GM12891 (cell line): ENCODE measurements at places on chromosomes 11 and 22.

- no peak for DNase-seq
Measured at GRCh38 chr11:94974178-94974577, 669 bp downstream of the KDM4D start.

DNA sequence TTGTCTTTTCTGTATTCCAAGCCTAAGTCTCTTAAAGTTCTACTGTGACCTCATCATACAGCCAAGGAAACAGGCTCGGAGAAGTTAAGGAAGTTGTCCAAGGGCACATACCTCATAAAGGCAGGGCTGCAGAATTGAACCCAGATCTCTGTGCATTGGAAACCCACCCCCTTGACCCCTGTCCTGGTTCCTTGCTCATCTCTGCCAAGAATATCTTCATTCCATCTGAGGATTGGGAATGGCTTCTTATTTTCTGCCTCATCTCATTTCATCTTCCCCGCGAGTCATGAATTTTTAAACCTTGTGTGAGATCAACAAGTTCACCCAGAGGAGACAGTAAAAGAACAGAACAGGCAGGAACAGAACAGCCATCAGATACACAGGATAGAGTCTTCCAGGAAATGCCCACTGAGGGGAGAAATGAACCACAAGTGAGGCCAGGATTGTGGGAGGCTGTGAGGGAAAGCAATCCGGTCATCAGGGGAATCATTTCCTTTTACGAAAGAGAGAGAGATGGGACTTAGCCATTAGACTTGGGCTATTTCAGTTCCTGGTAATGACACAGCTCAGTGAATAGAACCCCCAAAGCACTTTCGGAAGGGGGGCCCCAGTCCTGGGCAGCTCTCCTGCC lies 34.4 kb upstream of the LRRC10B start:
- no peak for DNase-seq

- no peak for DNase-seq
Measured at GRCh38 chr22:17888439-17888838, 114.2 kb upstream of the BID start.

DNA sequence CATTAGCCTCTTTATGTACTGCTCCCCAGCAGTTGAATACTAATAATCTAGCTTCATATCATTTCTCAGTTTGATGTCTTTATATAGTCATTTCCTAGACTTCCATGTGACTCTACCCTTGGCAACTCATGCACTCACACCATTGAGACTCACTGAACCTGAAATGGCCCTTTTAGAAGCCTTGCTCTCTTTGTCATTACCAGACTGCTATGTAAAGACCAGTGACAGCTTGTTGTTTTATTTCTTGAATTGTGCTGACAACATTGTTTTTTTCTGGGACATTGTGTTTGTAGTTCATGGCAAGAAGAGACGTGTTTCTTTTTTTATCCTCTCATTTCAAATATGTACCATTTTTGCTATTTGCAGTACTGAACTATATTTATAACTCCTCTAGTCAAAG lies 256.5 kb downstream of the CNTN5 start:
- DNase-seq, result no peak

DNA sequence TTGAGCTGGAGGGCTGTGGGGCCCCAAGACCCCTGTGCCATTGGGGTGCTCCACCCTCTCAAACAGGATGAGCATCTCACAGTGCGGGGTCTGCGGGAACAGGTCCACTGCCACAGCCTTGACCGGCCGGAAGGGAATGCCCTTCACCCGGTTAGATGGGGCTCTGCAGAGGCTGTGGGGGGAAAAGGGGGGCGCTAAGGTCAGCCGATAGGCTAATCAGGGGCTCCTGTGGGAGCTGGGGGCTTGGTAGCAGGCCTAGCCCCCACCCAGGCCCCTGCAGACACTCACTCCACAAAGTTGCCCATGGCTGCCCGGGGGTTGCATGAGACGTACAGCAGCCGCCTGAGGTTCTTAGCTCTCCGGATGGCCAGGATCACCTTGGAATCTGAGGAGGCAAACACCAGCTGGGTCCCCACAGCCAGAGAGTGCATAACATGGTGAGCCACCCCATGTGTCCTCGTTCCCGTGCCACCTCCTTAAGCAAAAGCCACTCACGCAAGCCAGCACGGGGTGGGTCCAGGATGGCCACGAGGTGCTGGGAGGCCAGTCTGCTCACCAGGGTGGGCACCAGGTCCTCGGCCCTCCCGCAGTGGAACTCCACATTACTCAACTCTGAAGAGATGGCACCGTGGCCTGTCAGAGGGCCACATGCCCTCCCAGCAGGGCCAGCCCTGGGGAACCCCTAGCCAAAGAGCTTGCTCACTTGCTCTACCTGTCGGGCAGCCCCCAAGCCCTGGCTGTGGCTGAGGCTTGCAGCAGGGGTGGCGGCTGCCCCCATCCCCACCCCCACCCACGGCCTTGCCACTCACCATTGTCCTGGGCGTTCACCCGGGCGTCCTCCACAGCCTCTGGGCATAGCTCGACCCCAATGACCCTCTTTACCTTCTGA lies 3.0 kb upstream of the RANBP1 start:
- DNase-seq, result no peak

DNA sequence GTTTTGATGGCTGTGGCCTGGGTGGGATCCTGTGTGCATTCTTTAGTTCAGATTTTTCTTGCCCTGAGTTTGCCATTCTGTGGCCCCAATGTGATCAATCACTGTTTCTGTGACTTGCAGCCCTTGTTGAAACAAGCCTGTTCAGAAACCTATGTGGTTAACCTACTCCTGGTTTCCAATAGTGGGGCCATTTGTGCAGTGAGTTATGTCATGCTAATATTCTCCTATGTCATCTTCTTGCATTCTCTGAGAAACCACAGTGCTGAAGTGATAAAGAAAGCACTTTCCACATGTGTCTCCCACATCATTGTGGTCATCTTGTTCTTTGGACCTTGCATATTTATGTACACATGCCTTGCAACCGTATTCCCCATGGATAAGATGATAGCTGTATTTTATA lies 620 bp downstream of the OR4C16 start:
- no peak for DNase-seq

- DNase-seq, result no peak
Measured at GRCh38 chr11:47396049-47396320, 12.4 kb upstream of the SLC39A13 start.

- DNase-seq, result no peak
Measured at GRCh38 chr11:115224551-115224950, 279.7 kb downstream of the CADM1 start.

DNA sequence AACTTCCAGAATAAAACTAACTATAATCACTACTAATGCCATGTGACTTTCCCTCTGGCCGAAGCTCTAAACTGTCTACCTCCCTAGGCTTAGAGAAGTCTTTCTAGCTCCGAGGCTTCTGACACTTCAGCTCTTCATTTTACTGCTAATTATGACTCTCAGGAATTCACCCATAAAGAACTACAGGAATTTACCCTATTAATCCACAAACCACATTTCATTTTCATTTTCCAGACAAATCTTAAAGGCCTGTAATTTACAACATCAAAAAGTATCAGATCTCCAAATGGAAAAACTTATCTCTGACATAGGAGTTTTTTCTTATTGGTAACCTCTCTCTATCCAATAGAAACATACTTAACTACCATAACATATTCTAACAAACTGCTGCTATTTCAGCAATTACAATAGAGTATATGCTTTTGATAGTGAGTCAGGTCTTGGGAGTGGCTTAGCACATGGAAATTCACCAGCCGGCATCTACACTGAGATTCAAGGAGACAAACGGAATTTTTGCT lies 33.4 kb downstream of the MRTFA start:
- DNase-seq, result no peak

DNA sequence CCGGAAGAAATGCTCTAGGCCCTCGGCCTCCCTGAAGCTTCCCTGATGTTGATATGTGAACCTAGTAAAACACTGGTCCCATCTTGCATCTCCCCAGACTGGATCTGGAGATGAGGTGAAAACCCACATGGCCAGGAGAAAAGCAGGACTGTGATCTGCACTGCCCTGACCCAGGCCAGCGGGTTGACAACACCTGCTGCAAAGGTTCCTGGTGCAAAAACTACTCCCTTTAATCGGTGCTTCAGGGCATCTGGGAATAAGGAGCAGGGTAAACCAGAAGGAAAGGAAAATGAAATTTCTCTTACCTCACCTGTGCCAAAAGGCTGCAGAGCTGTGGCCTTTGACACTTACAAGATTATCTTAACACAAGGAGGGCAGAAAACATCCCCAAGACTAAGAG lies 30.6 kb downstream of the PACSIN2 start:
- DNase-seq, result no peak

- no peak for DNase-seq
Measured at GRCh38 chr11:68446046-68446725, 14.4 kb upstream of the PPP6R3 start.

- no peak for DNase-seq
Measured at GRCh38 chr11:19283991-19284390, 43.2 kb upstream of the E2F8 start.

DNA sequence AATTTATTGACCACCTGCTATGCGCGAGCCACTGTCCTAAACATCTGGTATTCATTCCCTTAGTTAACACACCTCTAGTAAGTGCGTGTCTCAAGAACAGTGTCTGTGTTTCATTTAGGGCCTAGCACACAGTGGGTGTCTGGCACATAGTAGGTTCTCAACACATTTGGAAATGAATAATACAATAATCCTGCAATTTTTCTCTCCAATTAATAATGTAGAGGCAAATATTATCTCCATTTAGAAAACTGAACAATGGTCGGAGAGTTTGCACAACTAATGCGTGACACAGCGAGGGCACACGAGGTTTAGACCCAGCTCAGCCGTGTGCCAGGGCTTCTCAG lies 4.0 kb upstream of the NCF4 start:
- no peak for DNase-seq

GRCh38 chr11:92627615-92628256 lies 341.7 kb upstream of the MTNR1B start:
- DNase-seq, result no peak

DNA sequence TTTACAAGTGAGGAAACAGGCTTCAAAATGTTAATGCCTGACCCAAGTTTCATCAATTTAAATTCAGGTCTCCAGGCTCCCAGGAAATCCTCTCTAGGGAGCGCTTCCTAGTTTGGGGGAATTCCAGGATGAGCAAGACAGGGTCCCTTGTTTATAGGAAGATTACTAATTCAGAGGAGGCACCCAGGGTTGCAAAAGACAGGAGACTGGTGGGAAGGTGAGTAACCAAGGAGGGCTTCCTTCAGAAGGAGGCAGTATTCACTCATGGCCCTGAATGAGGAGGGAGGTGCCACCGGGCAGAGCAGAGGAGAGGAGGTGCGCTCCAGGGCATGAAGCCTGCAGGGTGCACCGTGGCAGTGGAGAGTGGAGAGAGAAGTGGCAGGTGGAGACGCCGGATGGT lies 1.6 kb downstream of the TMEM132A start:
- DNase-seq, result no peak

DNA sequence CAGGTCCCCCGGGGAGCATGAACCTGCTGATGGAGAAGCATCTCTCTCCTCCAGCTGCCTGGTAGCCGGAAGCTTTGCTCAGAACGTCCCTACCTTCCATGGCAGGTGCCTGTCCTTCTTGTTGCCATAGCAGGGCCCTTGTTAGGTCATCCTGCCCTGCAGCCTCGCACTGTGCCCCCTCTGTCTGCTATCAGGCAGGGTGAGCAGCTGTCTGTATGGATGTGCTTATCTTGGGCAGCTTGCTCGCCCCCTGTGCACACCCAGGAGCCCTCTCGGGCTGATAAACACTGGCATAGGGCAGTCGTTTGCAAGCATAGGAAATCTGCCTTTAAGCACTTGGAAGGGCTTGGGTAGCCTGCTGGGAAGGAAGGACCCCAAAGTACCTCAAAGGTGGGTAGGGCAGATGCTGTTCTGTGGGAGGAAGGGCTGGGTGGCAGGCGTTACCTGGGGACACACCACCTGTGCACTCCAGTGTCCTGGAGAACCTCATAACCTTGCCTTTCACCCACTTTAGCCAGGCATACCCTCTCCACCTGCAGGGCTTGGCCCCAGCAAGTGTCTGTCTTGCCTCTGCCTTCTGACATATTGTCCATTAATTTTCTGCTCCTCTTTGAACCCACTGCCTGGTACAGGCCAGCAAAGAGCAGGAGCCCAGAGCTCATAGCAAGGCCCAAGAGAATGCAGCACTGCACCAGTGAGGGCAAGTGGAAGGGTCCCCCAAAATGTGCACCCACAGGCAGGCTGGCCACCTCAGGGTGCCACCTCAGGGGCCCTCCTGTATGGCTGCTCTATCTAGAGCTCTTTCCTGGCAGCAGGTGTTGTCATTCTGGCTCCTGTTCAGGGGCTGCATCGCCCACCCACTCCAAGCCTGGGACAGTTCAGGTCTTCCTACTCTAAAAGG lies 8.0 kb upstream of the COMT start:
- no peak for DNase-seq

DNA sequence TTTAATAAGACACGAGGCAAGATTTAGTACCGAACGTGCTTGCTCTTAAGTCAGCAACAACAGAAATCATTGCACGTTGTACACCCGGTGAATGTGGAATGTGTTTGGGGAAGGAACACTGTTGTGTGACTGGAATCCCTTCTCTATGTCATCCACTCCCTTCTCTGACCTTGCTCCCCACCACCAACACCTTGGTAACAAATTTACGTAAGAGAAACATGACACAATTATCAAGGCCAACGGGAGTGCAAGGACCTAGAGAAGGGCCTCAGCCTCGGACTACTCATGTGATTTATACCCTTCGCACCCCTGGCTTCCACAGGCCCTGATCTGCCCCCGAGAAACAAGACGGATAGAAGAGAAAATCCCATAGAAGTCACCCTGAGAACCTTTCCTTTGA lies 236.2 kb downstream of the LARGE1 start:
- no peak for DNase-seq

- DNase-seq, result no peak
Measured at GRCh38 chr11:100550912-100551632, 136.0 kb upstream of the ARHGAP42 start.

- DNase-seq, result no peak
Measured at GRCh38 chr11:74611369-74611861, 19.0 kb downstream of the POLD3 start.

DNA sequence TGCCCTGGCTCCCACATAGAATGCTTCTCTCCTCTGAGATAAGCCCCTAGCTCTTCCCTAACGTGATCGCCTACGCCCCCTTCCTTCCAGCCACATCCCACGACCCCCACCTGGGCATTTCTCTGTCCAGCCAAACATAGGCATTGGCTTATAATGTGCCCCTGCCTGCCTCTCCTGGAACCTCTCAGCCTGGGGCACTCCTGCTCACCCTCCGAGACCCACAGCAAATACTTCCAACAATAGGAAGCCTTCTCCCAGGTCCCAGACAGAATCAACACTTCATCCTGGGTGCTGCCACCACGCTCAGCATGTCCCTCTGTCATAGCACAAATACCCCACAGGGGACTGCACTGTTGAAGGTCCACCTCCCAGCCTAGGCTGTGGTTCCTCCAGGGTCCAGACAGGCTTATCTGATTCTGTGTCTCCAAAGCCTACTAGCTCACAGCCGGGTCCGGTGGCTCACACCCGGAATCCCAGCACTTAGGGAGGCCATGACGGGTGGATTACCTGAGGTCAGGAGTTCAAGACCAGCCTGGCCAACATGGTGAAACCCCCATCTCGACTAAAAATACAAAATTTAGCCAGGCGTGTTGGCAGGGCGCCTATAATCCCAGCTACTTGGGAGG lies 24.2 kb upstream of the TMPRSS4 start:
- DNase-seq, result no peak
